ENCODE measurements at places on chromosomes 11 and 22. TPM values are rescaled to one million over a fixed set of nuclear protein-coding genes. Genes with fewer than 3 reads are reported as not detected.

DNA sequence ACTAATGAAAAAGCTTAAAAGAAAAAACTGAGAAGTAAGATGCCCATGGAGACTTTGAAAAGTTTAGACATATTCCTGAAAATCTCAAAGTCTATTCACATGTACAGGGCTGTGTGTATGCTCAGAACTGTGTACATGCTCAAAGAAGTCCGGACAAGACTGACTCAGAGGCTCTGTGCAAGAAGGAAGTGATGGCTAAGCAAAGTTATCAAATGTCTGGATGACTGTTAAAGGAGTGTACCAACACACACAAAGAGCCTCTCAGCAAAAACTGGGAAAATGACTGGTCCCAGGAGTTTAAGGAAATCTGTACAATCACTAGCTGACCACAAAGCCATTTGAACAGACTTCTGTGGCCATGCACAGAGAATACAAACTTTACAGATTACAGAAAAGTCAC, 33.1 kb upstream of the ARHGAP32 start:
- no peak for DNase-seq
- H3K27me3 ChIP-seq = no peaks in the 10 kb centered on the region
- peak overlapping the region; percentile 64 for H3K27ac ChIP-seq
- peaks cover 3% of the 10 kb centered on the region for H3K4me1 ChIP-seq
- no peak overlapping the region for H3K4me3 ChIP-seq
- H3K36me3 ChIP-seq = peaks cover 11% of the 10 kb centered on the region

KRTAP5-10 gene
- not detected for polyA plus RNA-seq

- H3K4me1 ChIP-seq = no peaks in the 10 kb centered on the region
- H3K27ac ChIP-seq = no peak overlapping the region
- H3K27me3 ChIP-seq = no peaks in the 10 kb centered on the region
These were observed 326.0 kb downstream of the CASP12 start for GRCh38 chr11:104572279-104572678.

- no peak for DNase-seq
- no peak overlapping the region for H3K27ac ChIP-seq
- no peaks in the 10 kb centered on the region for H3K27me3 ChIP-seq
These were observed 7.1 kb downstream of the TMA7B start for GRCh38 chr22:39967103-39967829.

- H3K4me3 ChIP-seq = no peak overlapping the region
- no peaks in the 10 kb centered on the region for H3K27me3 ChIP-seq
- H3K4me1 ChIP-seq = peaks cover 3% of the 10 kb centered on the region
- H3K27ac ChIP-seq = no peak overlapping the region
These were observed 23.4 kb downstream of the CBX7 start for GRCh38 chr22:39129081-39129480.

- no peak for DNase-seq
- H3K4me1 ChIP-seq = peaks cover 42% of the 10 kb centered on the region
- peak overlapping the region; percentile 95 for H3K27ac ChIP-seq
These were observed 1.5 kb downstream of the CEP295 start for GRCh38 chr11:93663021-93663420.

FOLH1 gene
- polyA plus RNA-seq = not detected

- DNase-seq = no peak
- H3K27me3 ChIP-seq = peaks cover 44% of the 10 kb centered on the region
- H3K4me1 ChIP-seq = no peaks in the 10 kb centered on the region
- no peaks in the 10 kb centered on the region for H3K36me3 ChIP-seq
These were observed 26.1 kb upstream of the RTL6 start for GRCh38 chr22:44523981-44524759.

DNA sequence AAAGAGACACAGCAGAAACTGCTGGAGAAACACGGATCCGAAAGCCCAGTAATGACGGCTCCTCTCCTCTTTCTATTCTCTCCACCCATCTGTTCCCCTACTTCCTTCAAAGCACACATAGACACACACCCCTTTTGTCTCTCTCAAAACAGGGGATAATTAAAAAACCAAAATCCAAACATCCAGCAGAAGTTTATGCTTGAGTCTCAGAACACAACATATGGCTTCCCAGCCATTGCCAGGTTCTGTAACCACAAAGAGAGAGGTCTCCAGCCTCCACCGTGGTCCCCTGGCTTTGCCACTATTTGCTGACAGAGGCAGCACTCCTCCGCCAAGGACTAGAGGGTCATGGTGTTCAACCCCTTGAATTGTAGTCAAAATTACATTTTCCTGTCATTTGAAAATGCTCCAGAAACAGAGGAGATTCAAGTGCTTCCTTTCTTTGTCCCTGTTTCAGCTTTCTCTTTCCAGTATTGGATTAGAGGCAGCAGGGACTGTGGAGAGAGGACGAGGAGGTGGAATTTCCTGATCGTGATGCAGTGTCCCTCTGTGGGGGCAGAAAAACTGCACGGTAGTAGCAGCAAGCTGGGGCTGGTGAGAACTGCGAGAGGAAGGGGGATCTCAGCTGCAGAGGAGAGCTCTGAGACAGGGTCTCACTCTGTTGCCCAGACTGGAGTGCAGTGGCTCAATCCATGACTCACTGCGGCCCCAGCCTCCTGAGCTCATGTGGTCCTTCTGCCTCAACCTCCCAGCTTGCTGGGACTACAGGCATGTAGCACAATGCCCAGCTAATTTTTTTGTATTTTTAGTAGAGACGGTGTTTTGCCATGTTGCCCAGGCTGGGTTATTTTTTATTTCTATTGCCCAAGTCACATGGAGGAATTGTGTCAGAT, 60.3 kb downstream of the UBASH3B start:
- H3K27ac ChIP-seq = peak overlapping the region; percentile 93
- no peak for DNase-seq
- H3K4me3 ChIP-seq = peak overlapping the region; percentile 48
- H3K27me3 ChIP-seq = peaks cover 10% of the 10 kb centered on the region

MB gene
- polyA plus RNA-seq = not detected

- H3K27ac ChIP-seq = no peak overlapping the region
- DNase-seq = no peak
- H3K4me1 ChIP-seq = no peaks in the 10 kb centered on the region
- no peaks in the 10 kb centered on the region for H3K36me3 ChIP-seq
- H3K27me3 ChIP-seq = no peaks in the 10 kb centered on the region
These were observed 6.0 kb upstream of the OR52E6 start for GRCh38 chr11:5847711-5848110.

- H3K27ac ChIP-seq = no peak overlapping the region
- peaks cover 10% of the 10 kb centered on the region for H3K27me3 ChIP-seq
- no peak for DNase-seq
- no peaks in the 10 kb centered on the region for H3K4me1 ChIP-seq
- H3K36me3 ChIP-seq = no peaks in the 10 kb centered on the region
- H3K4me3 ChIP-seq = no peak overlapping the region
These were observed 348.0 kb downstream of the TENM4 start for GRCh38 chr11:79092791-79093353.

DNA sequence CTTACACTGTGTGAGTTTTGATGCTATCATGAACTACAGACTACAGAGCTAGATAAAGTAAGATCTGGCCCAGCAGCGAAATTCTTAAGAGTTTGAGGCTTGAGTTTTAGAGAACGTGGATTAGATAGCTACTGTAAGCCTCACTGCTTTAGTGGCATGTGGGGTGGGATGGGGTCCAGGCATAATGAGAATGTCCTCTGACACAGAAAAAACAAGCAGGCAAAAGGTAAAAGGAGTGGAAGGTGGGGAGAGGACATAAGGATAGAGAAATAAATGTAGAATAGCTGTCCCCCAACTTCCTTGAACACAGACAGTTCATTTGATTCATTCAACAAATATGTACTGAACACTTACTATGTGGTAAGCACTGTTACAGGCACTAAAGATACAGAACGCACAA, 324.5 kb upstream of the PITPNB start:
- H3K27me3 ChIP-seq = peaks cover 16% of the 10 kb centered on the region
- H3K27ac ChIP-seq = no peak overlapping the region
- peaks cover 4% of the 10 kb centered on the region for H3K36me3 ChIP-seq

- DNase-seq = no peak
- peaks cover 16% of the 10 kb centered on the region for H3K4me1 ChIP-seq
- H3K27me3 ChIP-seq = no peaks in the 10 kb centered on the region
- H3K4me3 ChIP-seq = no peak overlapping the region
- H3K27ac ChIP-seq = no peak overlapping the region
These were observed 49.0 kb upstream of the NNMT start for GRCh38 chr11:114247070-114247789.

DNA sequence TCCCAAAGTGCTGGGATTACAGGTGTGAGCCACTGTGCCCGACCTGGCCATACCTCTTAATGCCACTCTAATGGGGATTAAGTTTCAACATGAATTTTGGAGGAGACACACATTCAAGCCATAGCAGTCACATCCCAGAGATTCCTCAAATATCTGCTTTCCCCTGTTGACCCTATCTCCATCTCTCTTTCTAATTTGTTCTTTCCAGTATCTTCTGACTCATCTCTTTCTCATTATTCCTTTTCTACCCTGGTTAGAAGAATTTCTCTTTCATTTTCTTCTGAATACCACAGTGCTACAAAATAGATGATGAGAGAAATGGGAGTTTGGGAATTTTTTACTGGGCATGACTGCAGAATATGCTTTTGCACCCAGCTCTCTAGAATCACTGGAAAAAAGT, 5.1 kb downstream of the OR10V1 start:
- DNase-seq = no peak
- H3K27ac ChIP-seq = no peak overlapping the region
- no peak overlapping the region for H3K4me3 ChIP-seq
- peaks cover 38% of the 10 kb centered on the region for H3K27me3 ChIP-seq
- H3K4me1 ChIP-seq = no peaks in the 10 kb centered on the region
- H3K36me3 ChIP-seq = no peaks in the 10 kb centered on the region

OR51I1 gene
- polyA plus RNA-seq = not detected

MICAL3 gene
- 14.8 TPM for polyA plus RNA-seq

DNA sequence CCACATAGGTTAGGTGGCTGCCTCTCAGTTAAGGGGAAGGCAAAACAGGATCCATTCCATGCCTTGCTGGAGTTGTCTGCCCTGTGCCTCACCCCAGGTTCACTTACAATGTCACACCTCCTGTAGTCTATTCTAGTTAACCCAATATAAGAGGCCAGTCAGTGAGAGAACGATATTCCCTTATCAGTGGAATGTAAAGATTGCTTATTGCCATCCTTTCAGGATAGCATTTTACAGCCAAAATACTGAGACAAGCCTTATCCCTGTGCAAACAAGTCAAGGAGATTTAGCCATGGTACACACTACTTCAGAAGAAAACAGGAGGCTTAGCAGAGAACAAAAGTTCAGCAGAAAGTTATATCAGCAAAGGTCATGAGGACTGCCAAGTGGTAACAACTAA, 5.5 kb downstream of the CYP2R1 start:
- H3K4me1 ChIP-seq = peaks cover 24% of the 10 kb centered on the region
- no peak overlapping the region for H3K4me3 ChIP-seq
- H3K27ac ChIP-seq = no peak overlapping the region
- peaks cover 1% of the 10 kb centered on the region for H3K36me3 ChIP-seq

DNA sequence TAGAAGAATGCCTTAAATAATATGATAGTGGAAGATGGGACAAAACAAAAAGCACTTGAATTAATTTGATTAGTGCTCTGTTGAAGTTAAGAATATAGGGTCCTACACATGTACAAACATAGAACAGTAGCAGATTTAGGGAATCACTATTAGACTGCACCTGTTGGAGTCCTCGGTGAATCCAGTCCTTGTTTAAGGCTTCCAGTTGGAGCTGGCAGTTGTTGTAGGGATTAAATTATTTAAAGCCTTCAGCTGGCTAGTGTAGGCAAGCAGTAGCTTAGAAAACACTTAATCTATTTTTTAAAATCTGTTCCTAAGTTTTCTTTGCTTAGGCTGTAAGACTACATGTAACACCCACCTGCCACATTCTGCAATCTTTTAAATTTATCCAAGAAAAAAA, 24.5 kb upstream of the CSTF3 start:
- DNase-seq = no peak
- H3K4me1 ChIP-seq = no peaks in the 10 kb centered on the region
- H3K27ac ChIP-seq = no peak overlapping the region
- no peaks in the 10 kb centered on the region for H3K36me3 ChIP-seq
- H3K27me3 ChIP-seq = no peaks in the 10 kb centered on the region

DNA sequence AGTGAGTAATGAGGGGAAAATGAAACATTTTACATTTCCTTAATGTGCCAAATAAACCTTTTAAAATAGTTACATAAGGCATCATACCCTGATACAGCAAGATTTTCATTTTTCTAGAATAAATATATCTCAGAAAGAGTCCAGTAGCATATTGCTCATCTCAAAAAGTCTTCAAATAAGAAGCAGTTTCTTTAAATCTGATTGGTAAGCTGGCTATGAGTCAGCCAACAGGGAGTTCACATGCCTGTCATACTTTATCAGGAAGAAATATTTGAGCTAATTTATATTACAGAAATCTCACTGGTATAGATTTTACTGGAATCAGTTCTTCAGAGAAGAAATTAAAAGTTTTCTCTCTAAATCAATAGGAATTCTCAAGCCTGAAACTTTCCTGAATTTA, 258.1 kb downstream of the C11orf87 start:
- no peak overlapping the region for H3K4me3 ChIP-seq
- no peaks in the 10 kb centered on the region for H3K27me3 ChIP-seq
- H3K27ac ChIP-seq = no peak overlapping the region
- DNase-seq = no peak
- no peaks in the 10 kb centered on the region for H3K36me3 ChIP-seq
- H3K4me1 ChIP-seq = no peaks in the 10 kb centered on the region
